ENCODE measurements at places on chromosomes 4 and X.

DNA sequence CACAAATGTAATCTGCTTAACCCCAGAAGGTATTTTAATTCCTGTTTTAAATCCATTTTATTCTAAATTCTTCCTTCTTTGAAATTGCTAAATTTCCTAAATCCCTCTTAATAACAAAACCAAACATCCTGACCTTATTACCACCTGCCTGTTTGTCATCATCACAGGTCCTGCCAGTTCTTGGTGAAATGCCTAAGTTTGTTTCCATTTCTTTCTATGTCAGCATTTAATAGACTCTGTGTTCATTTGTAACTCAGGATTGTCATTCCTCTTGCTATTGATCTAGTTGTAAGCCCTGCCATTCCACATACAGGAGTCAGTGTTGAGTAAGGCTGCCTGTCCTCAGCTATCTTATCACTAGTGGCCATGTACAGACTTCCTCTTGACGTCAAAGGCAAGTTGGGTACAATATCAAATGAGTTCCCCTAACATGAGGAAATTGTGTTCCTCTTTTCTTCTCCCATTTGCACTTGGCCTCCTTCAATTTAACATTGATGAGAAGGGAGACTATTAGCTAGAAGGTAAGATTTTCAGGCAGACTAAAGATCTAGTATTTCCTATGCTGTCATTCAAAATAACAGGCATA, 440.1 kb downstream of the AFF2 start:
- peak; percentile 74 for DNase-seq

DNA sequence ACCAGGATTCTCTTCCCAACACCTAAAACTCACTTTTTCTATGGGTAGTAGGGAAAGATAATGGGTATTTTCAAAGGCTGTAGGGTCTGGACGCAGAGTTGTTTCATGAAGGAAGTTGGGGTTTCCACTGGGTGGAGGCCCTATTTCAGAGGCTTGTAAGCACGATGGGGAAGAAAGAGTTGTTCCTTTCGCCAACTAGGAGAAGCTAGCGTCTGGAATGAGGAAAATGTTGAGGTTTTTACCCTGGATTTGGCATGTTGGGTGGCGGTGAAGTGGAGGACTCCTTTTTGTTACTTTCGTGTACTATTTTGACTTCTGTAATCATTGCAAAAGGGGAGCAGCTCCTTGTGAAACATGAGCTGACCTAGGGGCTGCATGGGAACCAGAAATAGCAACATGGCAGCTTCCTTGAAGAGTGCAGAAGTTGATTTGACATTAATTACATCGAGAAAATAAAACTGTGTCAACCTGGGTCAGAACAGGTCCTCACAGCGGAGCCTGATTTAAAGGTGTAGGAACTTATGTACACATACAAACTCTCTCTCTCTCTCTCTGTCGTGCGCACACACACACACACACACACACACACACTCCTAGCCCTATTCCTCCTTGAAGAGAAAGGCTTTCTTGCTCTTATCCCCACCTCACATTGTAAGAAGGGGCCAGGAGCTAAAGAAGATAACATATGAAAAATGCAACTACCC, 19.1 kb downstream of the VSIG4 start:
- DNase-seq = peak; percentile 66

- no peak for DNase-seq
Observed at GRCh38 chr4:7135389-7135746, 57.0 kb upstream of the SORCS2 start.

GRCh38 chrX:69148946-69149345, 16.3 kb downstream of the PJA1 start:
- DNase-seq = peak; percentile 59

- DNase-seq = no peak
Observed at GRCh38 chr4:40331101-40331745, 3.9 kb upstream of the CHRNA9 start.

GRCh38 chr4:4267981-4268380, 20.0 kb upstream of the TMEM128 start:
- no peak for DNase-seq

DNA sequence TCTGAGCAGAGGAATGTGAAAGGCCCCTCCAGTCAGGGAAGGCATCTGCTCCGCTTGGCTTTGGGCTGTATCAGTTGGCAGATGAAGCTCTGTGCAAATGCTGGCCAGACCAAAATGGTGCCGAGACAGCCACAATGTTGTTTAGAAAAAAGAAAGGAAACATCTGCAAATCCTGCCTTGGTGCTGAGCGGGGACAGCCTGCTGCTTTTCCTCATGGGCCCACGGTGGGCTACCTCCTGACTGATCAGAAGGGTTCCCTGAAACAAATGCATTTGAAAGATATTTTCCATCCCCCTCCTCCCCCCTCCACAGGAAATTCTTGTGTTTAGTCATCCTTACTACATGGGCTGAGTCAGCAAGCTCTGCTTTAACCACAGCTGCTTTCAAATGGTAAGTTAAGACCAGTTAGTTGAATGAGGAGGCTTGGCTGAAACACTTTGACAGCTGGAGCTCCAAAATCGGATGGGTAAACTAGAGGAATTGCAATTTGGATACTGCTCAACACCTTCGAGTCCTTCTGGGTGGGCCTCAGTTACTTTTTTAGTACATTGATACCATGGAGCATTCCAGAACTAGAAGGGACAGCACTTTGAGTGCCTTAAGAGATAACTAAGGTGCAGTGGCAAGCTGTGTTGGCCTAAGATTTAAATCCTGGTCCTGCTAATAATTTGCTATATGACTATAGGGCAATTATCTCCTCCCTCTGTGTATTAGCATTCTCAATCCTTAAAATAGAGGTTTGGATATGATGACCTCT, 36.0 kb downstream of the PLAC1 start:
- peak; percentile 78 for DNase-seq

- DNase-seq = peak; percentile 63
Observed at GRCh38 chr4:20248155-20248558, 3.5 kb upstream of the SLIT2 start.

DNA sequence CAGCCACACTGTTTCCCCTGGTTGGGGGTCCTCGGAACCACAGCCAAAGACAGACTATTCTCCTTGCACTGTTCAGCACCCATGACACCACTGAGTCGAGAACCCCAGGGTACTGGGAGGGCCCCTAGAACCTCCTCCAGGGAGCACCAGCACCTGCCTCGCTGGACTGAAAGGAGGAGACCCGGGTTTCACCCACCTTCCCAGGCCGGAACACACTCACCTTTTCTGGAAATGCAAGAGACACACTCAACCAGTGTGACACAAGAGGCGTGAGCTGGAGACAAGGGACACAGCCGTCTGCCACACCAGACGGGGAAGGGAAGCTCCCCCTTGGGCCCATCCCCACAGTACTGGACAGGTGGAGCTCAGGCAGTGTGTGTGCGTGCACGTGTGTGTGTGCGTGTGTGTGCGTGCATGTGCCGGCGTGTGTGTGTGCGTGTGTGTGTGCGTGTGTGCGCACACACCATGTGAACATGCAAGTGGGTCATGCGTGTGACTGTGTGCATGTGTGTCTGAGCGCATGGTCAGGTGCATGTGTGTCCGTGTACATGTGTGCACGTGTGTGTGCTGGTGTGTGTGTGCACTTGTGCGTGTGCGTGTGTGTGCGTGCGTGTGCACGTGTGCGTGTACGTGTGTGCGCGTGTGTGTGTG, 128.8 kb upstream of the NKX1-1 start:
- DNase-seq = no peak

DNA sequence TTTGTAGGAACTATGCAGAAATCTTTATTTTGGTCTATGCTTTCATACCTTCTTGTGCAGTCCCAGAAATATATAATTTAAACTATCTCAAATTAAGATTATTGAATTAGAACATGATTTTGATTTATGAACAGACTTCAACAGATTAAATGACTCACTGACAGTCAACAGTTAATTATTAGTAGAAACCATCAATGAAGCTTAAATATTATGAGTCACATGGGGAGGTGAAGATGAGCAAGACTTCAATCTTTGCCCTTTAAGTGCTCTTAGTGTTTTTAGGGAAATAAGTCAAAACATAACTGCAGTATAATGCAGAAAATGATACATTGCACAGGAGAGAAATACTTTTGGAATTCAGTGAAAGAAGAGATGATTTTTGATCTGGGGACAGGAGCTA, 81.5 kb upstream of the BMP3 start:
- DNase-seq = no peak

DNA sequence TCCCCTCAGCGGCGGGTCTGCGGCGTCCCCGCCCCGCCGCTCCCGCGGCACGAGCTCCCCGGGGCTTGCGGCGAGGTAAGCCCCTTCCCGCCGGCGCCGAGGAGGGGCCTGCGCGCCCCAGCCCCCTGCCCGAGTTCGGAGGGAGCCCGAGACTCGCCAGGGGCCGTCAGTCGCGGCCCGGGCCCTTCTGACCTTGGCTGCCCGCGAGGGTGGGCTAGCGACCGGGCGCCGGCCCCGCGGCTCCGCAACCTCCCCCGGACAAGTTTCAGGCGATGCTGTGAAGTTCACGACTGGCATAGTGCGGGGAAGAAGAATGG, 554 bp downstream of the CDKL5 start:
- no peak for DNase-seq

DNA sequence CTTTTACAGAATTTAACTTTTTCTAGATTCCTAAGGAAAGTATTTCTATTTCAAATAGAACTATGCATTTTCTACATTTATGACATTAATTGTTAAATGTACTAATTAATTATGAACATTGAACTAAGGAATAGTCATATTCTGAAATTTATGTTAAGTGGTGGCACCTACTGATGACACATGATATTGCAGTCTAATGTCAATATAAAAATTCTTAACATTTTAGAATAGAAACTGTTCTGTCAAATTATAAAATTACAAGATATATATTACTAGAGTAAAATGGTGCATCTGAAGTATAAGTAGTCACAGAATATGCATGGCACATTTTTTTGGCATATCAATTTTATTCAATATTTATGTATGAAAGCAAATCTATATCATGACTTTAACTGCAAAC, 40.2 kb upstream of the NDNF start:
- peak; percentile 22 for DNase-seq

- DNase-seq = no peak
Observed at GRCh38 chr4:154465085-154465484, 26.5 kb downstream of the DCHS2 start.

- DNase-seq = peak; percentile 38
Observed at GRCh38 chr4:138392751-138393308, 150.7 kb upstream of the SLC7A11 start.

- peak; percentile 20 for DNase-seq
Observed at GRCh38 chrX:56564164-56564885, 898 bp downstream of the UBQLN2 start.

DNA sequence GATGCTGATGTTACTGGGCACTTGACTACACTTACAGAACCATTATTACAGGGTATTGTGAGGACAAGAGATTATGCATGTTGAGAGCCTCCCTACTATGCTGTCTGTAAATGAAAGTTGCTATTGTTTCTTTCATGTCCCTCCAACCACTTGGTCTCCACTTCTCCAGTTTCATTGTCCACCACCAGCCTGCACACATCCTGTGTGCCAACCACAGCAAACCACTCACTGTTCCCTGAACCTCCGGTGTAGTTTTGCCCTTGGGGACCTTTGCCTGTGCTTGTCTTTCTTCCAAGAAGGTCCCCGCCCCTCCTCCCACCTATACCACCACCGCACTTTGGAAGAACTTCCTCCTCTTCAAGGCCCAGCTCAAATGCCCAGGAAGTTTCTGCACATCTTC, 43.1 kb upstream of the AFF2 start:
- DNase-seq = peak; percentile 2

- no peak for DNase-seq
Observed at GRCh38 chrX:130299279-130300009, 30.7 kb upstream of the ZNF280C start.

DNA sequence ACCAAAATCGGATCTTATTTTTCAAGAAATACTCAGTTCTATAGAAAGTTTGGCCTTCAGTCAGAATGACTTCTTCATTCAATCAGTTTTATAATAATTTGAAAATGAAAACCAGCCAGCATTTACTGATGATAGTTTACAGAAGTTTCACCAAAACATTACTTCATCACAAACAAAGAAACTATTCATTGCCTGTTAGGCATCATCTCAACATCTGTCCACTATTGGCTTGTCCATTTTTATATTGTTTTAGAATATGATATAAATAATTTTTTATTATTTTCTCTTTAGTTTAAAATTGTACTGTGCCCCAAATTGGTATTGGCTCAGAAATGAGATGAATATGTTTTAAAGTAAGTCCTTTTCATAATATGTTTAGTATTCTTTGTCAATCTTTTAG, 38.4 kb downstream of the FAT4 start:
- DNase-seq = no peak

DNA sequence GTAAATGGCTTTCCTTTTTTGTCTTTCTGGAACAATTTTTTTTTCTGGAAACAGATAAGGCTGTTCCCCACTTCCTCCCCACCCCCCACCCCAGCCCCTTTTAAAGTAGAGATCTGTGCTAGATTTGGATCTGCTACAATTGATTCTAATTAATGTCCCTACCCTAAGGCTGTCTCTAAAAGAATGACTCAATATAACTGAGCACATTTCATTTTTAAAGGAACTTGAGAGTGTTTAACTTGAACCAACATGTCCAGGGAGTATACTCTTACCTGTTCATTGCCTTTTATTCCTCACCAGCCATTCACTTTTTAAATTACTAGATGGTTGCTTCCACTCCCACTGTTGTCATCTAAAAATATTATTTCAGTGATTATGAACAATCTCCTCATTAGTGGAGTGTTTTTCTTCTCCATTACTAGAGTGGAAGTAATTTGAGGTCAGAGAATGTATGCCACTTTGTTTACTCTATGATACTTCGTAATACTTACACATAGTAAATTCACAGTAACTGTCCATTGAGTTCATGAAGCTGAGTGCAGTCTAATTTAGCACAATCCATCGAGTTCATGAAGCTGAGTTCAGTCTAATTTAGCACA, 14.1 kb upstream of the CNOT6L start:
- no peak for DNase-seq

DNA sequence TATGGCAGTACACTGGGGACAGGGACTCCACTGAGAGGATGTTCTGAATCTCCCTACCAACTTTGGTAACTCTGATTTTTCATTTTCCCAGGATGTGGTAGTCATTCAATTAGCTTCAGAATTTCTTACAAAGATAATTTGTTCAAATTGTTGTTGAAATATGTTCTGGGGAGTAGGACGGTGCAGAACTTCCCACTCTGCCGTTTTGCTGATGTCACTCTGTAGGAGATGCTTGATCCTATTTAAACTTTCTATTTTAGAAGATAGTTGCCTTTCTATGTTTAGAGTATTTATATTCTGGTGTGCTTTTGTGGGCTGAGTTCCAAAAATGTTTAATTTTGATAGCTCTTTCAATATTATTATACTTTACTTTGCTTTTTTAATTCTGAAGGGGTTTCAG, 55.2 kb downstream of the ADAM29 start:
- DNase-seq = no peak

DNA sequence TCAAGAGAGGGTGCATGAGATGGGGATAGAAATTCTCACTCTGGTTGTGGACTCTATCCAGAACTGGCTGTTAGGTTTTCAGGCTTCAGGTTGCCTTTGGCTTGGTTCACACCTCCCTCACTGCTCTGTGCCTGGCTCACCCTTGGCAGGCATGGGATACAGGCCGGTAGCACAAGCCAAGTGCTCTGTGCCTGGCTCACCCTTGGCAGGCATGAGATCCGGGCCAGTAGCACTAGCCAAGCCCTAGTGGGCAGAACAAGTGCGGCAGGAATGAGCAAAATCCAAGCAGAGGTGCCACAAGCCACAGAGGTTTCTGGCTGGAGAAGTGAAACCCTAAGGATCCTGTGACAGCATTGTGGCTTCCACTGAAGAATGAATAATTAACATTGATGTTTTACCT, 1642.3 kb downstream of the C4orf33 start:
- DNase-seq = no peak

All from hematopoietic multipotent progenitor cell treated with erythropoietin and hydrocortisone succinate and interleukin-3 and kit ligand, for 4 days (in vitro differentiated cells).